Dermis blood vessel endothelial cell (primary cell): ENCODE measurements at places on chromosomes 4 and X. TPM values are rescaled to one million over a fixed set of nuclear protein-coding genes. Genes with fewer than 3 reads are reported as not detected.

DNA sequence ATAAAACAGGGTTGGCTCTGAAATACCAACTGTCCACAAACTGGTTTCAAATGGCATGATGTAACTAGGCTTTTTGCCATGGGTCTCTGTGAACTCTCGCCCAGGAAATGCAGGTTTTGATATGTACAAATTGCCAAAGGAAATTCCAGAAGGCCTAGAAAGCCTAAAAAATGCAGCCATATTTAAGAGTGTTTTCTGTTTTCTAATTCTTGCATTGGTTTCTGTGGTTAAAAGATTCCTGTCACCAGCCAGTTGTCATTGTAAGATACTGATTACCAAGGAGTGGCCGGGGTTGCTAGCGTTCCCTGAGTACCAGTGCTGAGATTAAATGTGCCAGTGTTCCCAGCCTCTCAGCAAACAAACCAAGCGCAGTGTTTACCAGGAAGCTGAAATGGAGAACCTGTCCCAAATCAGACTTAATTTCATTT is 53.9 kb upstream of the SORBS2 start:
- no peak for DNase-seq

DNA sequence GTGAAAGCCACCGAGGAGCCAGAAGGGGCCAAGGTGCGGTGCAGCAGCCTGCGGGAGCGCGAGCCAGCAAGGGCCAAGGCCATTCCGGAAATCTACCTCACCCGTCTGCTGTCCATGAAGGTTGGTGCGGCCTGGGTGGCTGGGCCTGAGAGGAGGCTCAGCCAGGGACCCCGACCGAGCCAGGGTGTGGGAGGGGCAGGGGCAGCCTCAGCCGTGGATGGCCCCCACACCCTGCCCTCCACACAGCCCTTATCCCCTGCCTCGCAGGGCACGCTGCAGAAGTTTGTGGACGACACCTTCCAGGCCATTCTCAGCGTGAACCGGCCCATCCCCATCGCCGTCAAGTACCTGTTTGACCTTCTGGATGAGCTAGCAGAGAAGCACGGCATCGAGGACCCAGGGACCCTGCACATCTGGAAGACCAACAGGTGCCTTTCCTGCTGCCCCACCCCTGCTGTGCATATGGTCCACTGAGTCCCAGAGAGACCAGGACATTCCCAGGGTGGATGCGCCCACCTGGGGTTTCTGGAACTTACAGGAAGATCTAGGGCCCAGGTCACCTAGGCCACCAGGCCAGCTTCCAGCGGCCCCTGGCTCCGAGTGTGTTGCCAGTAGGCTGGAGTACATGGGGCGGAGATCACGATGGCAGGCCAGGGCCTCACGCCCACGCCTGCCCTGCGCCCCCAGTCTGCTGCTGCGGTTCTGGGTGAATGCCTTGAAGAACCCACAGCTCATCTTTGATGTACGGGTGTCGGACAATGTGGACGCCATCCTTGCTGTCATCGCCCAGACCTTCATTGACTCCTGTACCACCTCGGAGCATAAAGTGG is 3.4 kb upstream of the SRPK3 start:
- DNase-seq = no peak

DNA sequence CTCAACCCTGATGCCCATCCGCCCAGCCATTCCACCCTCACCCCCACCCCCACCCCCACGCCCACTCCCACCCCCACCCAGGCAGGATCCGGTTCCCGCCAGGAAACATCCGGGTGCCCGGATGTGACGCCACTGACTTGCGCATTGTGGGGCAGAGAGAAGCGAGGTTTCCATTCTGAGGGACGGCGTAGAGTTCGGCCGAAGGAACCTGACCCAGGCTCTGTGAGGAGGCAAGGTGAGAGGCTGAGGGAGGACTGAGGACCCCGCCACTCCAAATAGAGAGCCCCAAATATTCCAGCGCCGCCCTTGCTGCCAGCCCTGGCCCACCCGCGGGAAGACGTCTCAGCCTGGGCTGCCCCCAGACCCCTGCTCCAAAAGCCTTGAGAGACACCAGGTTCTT is at the start of gene MAGEA1:
MAGEA1 (plus strand) TSS at position 154 of the 400 bp plus-strand sequence. CDS start 3,106 bp downstream, outside the sequence.
- DNase-seq = no peak

DNA sequence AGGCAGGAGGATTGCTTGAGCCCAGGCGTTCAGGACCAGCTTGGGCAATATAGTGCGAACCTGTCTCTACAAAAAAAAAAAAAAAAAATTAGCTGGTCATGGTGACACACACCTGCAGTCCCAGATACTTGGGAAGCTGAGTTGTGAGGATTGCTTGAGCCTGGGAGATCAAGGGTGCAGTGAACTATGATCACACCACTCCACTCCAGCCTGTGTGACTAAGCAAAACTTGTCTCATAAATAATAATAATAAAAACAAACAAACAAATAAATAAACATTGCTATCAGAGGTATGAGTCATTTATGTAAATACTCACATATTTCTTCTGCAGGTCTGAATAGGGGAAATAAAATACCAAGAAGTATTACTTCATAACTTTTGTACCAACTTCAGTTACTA is 1372.7 kb upstream of the AGA start:
- DNase-seq = no peak

DNA sequence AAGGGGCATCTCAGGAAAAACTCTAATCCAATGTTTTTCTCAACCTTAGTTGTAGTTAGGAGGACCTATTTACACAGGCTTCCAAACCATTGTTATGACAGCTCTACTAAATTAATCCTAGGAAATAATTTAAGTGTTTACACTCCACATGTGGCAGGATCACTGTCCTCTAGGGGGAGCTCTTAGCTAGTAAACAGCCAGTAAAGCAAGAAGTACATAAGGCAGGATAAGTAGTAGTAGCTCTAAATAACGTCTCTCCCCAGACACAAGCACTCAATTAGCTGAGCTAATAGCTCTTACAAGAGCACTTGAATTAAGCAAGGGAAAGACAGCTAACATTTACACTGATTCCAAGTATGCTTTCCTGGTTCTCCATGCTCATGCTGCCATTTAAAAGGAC is 37.3 kb downstream of the NUDT11 start:
- peak; percentile 41 for DNase-seq

GRCh38 chrX:47595716-47596251 is 13.5 kb downstream of the TIMP1 start:
- DNase-seq = no peak

FGD1 gene
- total RNA-seq = 2.4 and 3.2 TPM in 2 replicates

P2RY4 gene
- total RNA-seq = not detected in 2 replicates
